ENCODE measurements at places on chromosomes 4 and X.

DNA sequence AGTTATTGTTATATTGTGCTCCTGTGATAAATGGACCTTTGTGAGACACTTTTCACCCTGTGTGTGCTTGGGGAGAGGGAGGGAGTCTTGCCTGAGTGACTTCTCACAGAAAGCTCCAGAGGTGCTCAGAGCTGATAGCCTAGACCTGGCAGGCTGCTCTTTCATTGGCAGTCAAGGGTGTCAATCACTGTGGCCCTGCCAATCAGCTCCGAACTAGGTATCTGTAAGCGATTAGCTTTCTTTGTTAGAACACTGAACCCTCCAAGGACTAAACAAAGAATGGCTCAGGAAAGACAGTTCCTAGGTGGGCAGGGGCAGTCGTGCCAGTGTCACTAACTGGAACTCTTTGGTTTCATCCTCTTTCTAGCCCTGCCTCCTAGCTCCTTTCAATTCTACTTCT, 2.7 kb upstream of the NALF2 start:
- peak; percentile 79 for DNase-seq

DNA sequence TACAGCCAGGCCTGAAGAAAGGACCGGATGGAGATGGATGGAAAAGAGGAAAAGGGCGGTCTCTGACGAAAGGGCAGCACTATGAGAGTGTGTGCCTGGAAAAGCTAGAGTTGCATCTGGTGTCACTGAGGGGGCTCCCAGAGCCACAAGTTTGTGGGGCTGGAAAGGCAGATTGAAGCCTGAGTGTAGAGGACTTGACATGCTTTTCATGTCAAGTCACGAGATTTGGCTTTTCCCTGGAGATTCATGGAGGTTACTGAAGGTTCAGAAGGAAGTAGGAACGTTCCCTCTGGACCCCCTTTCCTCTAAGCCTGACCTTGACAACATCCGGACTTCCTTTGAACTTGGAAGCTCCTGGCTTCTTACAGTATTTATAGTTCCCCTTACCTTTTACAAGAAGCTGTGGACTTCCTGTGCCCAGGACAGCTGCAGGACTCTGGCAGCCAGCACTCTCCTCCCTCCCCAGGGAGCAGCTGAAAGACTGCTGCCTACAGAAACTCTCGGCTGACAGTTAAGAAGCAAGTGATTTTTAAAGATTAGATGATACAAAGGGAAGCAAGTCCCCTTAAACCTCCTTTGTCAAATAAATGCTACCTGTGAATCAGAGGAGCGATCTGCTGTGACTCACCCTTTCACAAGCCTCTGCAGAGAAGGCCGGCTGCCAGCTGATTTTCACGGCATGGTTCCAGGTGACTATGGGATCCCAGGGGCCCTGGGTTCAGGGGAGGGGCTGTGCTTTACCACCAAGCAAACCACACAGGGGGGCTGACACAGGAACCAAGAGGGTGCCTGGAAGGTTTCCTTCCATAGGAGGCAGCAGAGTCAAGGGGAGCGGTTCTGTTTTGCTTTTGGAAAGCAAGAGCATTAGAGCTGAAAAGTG, 72.9 kb upstream of the STIM2 start:
- peak; percentile 60 for DNase-seq

- DNase-seq = peak; percentile 28
Observed at GRCh38 chr4:119490335-119490734, 138.3 kb downstream of the PDE5A start.

- DNase-seq = no peak
Observed at GRCh38 chr4:62622089-62622488, 1422.0 kb downstream of the ADGRL3 start.

DNA sequence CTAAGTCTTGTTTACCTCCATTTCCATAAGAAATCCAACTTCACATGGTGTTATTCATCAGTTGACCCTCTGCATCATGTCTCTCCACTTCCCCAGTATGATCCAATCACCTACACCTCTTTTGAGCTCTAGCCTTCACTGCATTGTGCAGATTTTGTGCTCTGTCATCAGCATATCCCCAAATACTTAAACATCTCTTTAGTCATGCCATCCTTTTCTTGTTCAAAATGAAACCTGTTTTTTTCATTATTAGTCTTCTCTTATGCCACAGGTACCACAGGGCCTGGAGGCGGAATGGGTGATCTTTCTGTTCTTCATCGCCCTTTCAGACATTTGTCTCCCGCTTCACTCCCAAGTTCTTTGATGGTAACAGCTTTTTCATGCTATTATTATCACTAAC, 382.7 kb upstream of the GALNTL6 start:
- no peak for DNase-seq

DNA sequence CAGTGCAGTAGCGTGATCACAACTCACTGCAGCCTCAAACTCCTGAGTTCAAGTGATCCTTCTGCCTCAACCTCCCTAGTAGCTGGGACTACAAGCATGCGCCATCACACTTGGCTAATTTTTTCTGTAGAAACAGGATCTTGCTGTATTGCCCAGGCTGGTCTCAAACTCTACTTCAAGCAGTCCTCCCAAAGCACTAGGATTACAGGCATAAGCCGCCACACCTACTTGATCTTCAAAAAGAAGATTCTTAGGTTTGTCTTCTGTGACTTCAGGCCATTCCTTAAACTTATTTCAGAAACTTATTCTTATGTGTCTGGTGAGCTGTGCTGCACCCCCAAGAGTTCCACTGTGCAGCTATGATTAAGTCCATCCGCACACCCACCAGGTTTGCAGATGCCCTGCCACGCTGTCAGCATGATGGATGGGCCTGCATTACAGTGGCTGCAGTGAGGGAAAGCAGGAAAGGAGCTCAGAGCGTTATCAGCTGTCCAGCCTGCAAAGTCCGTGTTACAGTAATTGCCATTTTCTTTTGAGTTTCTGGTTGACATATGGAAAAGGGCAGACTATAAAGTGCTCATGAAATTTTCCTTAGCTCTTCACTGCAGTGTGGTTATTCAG, 146.6 kb downstream of the AASDH start:
- DNase-seq = no peak

GRCh38 chrX:104852241-104852640, 286.2 kb downstream of the IL1RAPL2 start:
- no peak for DNase-seq

GRCh38 chr4:28073860-28074555, 1213.4 kb downstream of the STIM2 start:
- DNase-seq = peak; percentile 7

DNA sequence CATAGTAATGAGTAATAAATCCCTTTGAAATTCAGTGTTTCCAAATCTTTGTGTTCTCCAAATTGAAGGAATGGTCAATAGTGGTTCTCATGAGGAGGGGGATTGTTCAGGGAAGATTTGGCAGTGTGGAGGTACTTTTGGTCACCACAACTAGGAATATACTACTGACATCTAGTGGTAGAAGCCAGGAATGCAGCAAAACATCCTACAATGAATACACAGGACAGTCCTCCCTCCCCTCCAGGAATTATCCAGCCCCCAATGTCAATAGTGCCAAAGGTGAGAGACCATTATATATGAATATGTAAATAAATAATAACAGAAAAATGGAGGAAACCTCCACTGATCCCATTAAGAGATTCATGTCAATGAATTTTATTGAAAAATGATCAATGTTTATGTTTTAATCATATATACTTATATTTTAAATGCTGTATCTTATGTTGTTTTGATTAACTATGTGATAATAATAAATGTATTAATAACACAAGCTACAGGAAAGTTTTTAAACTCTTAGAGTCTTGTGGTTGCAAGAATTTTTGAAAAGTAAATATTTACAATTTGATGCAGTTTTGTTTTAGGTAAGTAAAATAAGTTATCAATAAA, 14.4 kb upstream of the FAM9A start:
- peak; percentile 66 for DNase-seq

- no peak for DNase-seq
Observed at GRCh38 chr4:155506745-155507144, 130.0 kb upstream of the MAP9 start.

- peak; percentile 9 for DNase-seq
Observed at GRCh38 chr4:92091335-92091734, 212.4 kb upstream of the GRID2 start.

GRCh38 chrX:110280954-110281353, 36.9 kb downstream of the AMMECR1 start:
- DNase-seq = no peak

- DNase-seq = no peak
Observed at GRCh38 chrX:53257166-53257565, 24.2 kb downstream of the IQSEC2 start.

DNA sequence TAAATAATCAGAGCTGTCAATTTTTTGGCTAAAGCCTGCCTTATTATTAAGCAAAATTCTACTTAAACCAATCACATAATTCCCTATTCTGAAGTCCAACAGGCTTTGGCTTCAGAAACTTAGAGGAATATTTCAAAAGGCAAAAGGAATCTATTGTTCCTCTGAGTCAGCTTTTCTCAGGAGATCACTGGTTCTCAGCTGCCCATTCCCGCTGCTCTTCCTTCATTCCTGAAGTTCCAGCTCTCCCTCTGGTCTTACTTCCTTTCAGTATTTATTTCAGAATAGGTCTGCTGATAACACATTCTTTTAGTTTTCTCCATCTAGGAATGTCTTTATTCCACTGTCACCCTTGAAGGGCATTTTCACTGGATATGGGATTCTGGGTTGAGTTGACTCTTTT, 133.7 kb downstream of the SOWAHB start:
- DNase-seq = peak; percentile 20

DNA sequence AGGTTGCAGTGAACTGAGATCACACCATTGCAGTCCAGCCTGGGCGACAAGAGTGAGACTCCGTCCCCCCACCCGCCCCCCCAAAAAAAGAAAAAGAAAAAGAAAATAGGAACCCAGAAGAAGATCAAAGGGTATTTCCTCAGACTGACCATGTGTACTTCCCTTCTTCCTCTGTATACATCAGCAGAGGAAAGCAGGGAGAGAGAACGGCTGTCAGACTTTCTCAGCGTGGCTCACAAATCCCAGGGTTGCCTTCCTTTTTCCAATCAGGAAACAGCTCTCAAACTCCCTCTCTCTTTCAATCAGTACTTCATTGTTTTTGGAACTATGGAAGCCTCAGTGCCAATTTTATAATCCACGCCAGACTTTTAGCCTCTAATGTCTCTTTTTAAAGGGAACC, 59.1 kb downstream of the CHRNA9 start:
- DNase-seq = no peak

DNA sequence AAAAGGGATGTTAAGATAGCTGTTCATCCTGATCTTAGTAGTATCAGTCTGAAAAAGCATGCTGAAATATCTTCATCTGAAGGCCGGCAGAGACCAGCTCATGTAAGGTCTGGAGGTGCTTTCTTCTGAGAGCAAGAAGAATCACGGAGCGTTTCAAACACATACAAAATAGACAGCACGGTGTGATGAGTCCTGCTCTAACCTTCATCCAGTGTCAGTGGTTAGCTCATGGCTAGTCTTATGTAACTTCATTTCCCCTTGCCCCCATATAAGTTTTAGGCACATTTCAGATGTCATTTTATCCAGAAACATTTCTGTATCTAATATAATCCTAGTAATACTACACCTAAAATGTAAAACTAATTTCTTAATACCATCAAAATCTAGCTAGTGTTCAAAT, 27.8 kb downstream of the ADD1 start:
- DNase-seq = no peak

DNA sequence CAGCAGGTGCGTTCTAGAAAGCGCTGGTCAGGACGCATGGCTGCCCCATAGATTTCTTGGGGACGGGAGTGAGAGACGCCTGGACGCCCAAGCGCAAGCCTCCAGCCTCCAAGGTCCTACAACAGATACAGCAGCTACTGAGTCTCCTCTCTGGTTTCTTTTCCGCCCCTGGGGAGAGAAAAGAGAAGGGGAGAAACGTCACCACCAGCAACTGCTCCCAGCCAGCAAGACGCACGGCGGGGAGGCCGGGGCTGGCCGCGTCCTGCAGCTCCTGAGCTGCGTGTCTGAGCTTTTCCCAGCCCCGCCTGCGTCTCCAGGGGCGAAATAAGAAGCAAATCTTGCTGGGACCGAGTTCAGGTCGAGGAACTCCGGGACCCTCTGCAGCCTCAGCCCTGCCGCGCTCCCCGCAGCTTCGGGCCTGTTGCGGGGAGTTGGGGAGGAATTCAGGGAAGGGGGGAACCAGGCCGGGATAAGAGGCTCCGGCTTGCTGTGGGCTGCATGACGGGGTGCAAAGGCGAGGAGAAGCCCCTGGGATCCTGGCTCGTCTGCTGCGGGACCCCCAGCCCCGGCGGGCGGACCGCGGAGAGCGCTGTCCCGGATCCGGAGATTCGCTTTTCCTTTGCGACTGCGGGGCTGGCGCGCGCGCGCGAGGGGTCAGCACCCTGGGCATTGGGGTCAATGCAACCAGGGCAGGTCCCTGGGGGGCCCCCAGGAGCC, 6.8 kb upstream of the SHOX start:
- DNase-seq = peak; percentile 77

- peak; percentile 65 for DNase-seq
Observed at GRCh38 chrX:17590892-17591740, 146.2 kb upstream of the SCML1 start.

GRCh38 chrX:316351-317325, 2.0 kb downstream of the GTPBP6 start:
- DNase-seq = no peak

GRCh38 chr4:153198719-153199118, 5.5 kb upstream of the TRIM2 start:
- no peak for DNase-seq

- DNase-seq = no peak
Observed at GRCh38 chr4:181443021-181443420, 800.2 kb upstream of the TENM3 start.

DNA sequence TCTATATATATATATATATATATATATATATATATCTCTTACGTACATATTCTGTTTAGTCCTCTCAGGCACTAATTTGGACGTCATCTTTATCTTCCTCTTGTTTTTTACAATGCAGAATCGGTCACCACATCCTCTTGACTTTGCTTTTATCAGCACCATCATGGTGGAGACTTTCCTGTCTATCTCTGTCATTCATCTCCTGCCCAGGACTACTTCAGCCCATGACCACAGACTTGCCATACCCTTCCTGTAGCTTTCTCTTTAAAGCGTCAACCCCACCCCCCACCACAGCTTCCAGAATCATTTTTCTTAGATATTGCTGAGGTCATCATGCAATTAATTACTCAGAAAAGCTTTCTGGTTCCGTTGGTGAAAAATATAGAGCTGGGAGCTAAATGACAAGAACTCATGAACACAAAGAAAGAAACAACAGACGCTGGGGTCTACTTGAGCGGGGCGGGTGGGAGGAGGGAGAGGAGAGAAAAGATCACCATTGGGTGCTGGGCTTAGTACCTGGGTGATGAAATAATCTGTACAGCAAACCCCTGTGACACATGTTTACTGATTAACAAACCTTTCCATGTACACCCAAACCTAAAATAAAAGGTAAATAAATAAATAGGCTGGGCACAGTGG, 30.5 kb upstream of the PRKX start:
- DNase-seq = no peak

- DNase-seq = peak; percentile 83
Observed at GRCh38 chr4:80219301-80220025, 22.2 kb downstream of the PRDM8 start.

DNA sequence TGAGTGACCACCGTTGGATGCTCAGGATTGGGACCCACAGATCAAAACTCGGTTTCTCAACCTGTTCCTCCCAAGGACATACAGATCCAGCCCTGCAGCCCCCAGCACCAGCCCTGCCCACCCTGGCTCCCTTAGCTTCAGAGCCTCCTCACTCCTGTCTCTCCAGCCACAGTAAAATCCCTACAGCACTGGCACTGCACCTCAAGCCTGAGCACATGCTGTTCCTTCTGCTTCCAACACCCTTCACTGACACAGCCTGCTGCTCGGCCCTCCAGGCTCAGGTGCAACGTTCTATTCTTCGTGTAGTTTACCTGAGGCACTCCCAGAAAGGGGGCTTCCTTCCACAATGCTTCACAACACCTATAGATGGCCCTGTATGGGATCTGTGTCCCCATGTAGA, 163.6 kb downstream of the EVC2 start:
- no peak for DNase-seq
